ENCODE measurements at places on chromosomes 4 and X. TPM values are rescaled to one million over a fixed set of nuclear protein-coding genes. Genes with fewer than 3 reads are reported as not detected.
A peak's percentile ranks its signal among the peaks of the same experiment; 100 is the strongest.

PAGE2 gene
- total RNA-seq = not detected

MAGEE1 gene
- 7.9 TPM for total RNA-seq

FAM149A gene
- total RNA-seq = 13.6 TPM

ALAS2 gene
- total RNA-seq = not detected

PLP1 gene
- 0.11 TPM for total RNA-seq

DNA sequence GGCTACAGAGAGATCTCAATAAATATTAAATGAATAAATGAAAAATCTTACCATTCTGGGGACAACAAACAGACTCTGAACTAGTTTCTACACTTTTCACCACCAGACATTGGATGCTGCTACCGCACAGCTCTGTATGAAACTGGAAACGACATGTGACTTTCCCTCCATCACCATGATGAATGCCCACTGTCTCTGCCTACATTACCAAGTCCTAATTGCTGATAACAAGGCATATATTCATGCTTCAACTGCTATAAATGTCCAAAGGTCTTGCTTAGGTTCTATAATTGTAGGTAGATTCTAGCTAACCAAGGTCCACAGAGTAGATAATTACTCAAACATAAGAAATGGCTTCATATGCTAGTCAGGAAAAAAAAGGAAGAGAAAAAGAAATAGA, 399.4 kb upstream of the ADGRL3 start:
- no peaks in the 10 kb centered on the region for H3K36me3 ChIP-seq
- no peak for DNase-seq
- H3K27ac ChIP-seq = no peak overlapping the region
- no peak overlapping the region for H3K4me3 ChIP-seq
- no peaks in the 10 kb centered on the region for H3K27me3 ChIP-seq

- H3K4me1 ChIP-seq = peaks cover 26% of the 10 kb centered on the region
- peak overlapping the region; percentile 94 for H3K4me3 ChIP-seq
- H3K36me3 ChIP-seq = peaks cover 7% of the 10 kb centered on the region
- no peak for DNase-seq
- no peaks in the 10 kb centered on the region for H3K27me3 ChIP-seq
- H3K27ac ChIP-seq = peak overlapping the region; percentile 89
These were observed 704 bp upstream of the SEPSECS start for GRCh38 chr4:25160714-25161592.

DNA sequence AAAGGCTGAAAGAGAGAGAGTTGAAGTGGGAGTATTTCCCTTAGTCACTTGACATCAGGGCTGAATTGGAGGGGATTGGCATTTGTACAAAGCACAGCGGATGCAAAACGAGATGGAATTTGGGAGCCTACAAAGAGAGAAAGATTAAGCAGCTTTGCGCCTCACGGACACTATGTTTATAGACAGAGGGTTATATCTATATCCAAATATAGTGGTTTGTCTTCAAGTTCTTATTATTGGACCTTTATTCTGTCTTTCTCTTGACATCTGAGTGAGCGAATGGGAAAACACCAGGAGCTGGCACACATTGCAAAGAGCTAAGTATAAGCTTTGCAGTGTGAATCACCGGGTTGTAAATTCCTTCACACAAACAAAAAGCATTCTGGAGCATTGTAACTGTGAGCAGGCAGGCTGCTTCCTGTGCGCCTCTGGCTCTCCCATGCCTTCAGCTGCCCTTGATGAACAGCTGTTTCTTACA, 500.2 kb downstream of the STIM2 start:
- H3K4me1 ChIP-seq = no peaks in the 10 kb centered on the region
- H3K4me3 ChIP-seq = no peak overlapping the region
- H3K36me3 ChIP-seq = no peaks in the 10 kb centered on the region
- no peak overlapping the region for H3K27ac ChIP-seq

GRCh38 chr4:144360146-144360793, 219.8 kb upstream of the GYPA start:
- H3K4me1 ChIP-seq = peaks cover 39% of the 10 kb centered on the region
- H3K27me3 ChIP-seq = peaks cover 29% of the 10 kb centered on the region
- H3K4me3 ChIP-seq = no peak overlapping the region
- no peak overlapping the region for H3K27ac ChIP-seq
- no peak for DNase-seq
- H3K36me3 ChIP-seq = no peaks in the 10 kb centered on the region

DNA sequence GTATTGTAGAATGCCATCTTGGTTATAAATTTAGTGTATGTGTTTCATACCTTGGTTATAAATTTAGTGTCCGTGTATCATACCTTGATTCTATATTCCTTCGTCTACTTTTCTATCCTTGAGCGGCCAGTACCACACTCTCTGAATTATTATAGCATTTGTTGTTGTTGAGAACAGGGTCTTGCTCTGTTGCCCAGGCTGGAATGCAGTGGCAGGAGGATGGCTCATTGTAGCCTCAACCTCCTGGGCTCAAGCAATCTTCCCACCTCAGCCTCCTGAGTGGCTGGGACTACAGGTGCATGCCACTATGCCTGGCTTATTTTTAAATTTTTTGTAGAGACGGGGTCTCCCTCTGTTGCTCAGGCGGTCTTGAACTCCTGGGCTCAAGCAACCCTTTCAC, 50.1 kb downstream of the FAM193A start:
- peaks cover 4% of the 10 kb centered on the region for H3K36me3 ChIP-seq
- no peaks in the 10 kb centered on the region for H3K27me3 ChIP-seq
- no peak overlapping the region for H3K4me3 ChIP-seq
- DNase-seq = no peak
- no peak overlapping the region for H3K27ac ChIP-seq

DNA sequence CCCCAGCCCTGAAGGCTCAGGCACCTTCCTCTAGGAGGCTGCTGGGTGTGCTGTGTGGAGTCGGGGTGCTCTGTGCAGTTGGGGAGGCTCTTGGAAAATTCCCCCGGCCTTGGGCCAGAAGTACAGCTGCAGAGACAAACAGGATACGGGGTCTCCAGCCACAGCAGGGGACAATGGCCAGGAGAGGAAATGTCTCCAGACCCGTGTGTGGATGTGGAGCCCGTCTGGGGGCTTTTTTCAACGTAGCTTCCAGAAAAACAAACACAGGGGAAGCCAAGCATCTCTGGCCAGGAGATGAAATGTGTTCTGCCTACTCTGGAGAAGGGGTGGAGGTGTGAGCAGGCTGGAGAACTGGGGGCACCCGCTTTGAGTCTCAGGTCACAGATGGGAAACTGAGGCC, 3.7 kb upstream of the SH3TC1 start:
- H3K4me1 ChIP-seq = peaks cover 35% of the 10 kb centered on the region
- H3K4me3 ChIP-seq = no peak overlapping the region
- no peaks in the 10 kb centered on the region for H3K36me3 ChIP-seq
- H3K27me3 ChIP-seq = no peaks in the 10 kb centered on the region
- no peak overlapping the region for H3K27ac ChIP-seq

GRCh38 chr4:136342666-136343065, 1189.6 kb downstream of the PCDH18 start:
- peaks cover 21% of the 10 kb centered on the region for H3K27me3 ChIP-seq
- no peak overlapping the region for H3K27ac ChIP-seq
- H3K4me1 ChIP-seq = no peaks in the 10 kb centered on the region
- DNase-seq = no peak
- H3K36me3 ChIP-seq = no peaks in the 10 kb centered on the region
- H3K4me3 ChIP-seq = no peak overlapping the region

DNA sequence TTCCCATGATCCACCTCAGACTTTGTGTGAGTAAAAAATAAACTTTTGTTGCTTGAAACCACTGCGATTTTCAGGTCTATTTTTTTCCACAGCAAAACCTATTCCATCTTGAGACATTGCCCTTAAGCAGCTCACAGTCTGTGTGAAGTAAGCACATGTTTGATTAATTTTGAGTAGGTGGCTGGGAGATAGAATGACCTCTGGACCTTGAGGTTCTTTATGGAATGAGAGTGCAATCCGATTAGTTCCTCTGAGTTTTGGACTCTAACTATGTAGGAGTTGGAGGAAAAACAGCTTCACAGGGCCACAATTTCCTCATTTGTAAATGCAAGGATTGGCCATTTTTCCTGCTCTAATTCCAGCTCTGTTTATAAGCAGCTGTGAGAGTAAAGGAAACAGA, 234.1 kb upstream of the IGFBP7 start:
- H3K4me3 ChIP-seq = no peak overlapping the region
- no peaks in the 10 kb centered on the region for H3K4me1 ChIP-seq
- no peak overlapping the region for H3K27ac ChIP-seq
- DNase-seq = no peak

DNA sequence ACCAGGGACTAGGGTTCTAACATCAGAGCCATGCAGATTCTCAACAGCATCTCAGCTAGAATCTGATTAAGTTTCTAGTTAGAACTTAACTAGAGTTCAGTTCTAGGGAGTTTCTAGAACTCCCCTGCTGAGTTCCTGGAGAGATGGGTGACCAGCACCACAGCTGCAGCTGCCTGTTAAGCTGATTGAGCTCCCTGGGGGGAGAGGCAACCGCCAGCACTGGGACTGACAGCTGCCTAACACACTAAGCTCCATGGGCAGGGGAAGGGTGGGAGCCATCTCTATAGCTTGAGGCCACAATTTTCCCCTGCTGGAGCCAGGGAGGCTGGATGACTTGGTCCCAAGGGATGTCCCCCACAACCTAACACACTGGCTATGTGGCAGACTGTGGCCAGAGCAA, 84.2 kb downstream of the CHIC1 start:
- peaks cover 28% of the 10 kb centered on the region for H3K36me3 ChIP-seq
- H3K27me3 ChIP-seq = no peaks in the 10 kb centered on the region
- DNase-seq = no peak
- no peak overlapping the region for H3K4me3 ChIP-seq

DNA sequence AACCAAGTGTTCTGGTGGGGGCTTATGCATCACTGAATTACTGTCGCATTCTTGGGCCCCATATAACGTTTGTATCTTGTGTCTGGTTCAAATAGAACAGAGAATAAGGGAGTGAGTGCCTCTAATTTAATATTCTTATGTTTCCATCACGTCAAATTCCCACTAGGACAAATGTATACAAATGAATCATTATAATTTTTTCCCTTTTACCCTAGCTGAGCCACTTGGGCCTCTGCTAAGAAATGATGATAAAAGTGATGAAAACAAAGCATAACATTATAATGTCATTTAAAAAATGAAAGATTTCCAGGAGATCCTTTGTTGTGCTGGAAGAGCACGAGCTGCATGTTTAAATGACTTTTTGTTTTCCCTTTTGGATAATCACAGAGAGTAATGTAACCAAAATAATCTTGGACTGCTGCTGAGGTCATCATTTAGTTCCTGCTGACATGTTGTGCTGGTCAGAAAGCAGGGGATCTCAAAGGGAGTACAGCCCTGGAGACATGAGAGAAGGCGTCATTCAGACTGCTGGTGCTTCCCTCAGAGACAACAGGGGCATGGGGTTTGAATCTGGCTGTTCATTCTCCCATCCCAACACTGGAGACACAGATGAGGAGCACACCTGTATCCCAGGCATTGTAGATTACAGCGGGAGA, 105.1 kb upstream of the SCOC start:
- no peaks in the 10 kb centered on the region for H3K36me3 ChIP-seq
- H3K27ac ChIP-seq = peak overlapping the region; percentile 91
- peaks cover 24% of the 10 kb centered on the region for H3K4me1 ChIP-seq
- peaks cover 3% of the 10 kb centered on the region for H3K27me3 ChIP-seq
- H3K4me3 ChIP-seq = no peak overlapping the region

DNA sequence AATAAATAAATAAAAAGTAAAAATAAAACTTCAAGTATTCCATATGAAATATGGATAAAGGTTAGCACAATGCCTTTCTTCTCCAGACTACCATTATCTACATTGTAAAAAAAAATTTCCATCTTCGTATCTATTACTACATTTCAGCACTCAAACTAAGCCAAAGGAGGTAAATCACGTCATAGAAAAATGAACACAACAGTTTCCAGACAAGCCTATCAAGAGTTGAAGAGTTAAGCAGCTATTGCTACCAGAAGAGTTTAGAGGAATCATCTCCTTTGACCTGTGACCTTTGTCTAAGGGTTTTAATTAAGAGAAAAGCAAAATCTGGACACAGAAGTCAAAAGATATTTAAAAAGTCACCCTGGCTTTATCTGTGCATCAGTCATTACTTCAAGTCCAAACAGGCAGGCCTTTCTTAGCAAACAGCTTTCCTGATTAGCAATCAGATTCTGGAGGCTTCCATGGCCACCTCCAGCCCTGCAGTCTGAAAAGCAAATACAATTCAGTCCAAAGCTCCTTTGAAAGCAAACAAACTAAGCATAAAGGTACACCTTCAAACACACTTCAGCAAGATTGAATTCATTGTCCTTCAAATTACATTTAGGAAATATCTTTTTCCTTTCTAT, 82.2 kb downstream of the APBB2 start:
- H3K36me3 ChIP-seq = peaks cover under 1% of the 10 kb centered on the region
- no peak overlapping the region for H3K4me3 ChIP-seq
- H3K27me3 ChIP-seq = no peaks in the 10 kb centered on the region

DNA sequence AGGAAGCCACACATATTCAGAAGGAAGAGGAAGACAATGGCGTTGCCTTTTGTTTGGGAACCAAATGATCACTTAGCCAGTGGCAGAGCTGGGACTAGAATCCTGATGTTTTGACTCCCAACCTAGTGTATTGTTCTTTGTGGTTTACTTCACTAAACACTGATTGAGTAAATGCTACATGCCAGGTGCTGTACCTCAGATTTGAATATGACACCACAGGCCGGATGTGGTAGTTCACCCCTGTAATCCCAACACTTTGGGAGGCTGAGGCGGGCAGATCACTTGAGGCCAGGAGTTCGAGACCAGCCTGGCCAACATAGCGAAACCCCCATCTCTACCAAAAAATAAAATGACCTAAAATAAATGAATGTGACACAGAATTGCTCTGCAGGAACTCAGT, 8.4 kb downstream of the NDUFA1 start:
- no peak overlapping the region for H3K27ac ChIP-seq
- peaks cover 9% of the 10 kb centered on the region for H3K36me3 ChIP-seq
- no peaks in the 10 kb centered on the region for H3K4me1 ChIP-seq
- H3K27me3 ChIP-seq = no peaks in the 10 kb centered on the region

DNA sequence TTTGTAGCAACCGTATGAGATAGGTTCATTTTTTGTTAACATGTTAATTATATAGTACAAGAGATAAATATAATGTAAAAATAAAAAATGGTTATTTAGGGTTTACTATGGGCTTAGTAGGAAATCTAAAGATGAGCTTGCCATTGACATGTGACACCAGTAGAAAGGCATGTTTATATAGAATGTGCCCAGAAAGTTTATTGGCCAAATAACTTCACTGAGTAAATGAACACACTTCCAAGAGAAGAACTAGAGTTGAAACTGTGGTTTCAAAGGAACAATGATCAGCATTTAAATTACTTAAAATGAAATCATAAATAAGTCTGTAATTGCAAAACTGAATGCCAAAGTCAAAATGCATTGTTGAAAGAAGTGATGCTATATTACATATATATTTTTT, 503.3 kb downstream of the STPG2 start:
- peaks cover 1% of the 10 kb centered on the region for H3K36me3 ChIP-seq
- DNase-seq = no peak
- H3K4me3 ChIP-seq = no peak overlapping the region
- H3K4me1 ChIP-seq = peaks cover 4% of the 10 kb centered on the region
- H3K27me3 ChIP-seq = no peaks in the 10 kb centered on the region

DNA sequence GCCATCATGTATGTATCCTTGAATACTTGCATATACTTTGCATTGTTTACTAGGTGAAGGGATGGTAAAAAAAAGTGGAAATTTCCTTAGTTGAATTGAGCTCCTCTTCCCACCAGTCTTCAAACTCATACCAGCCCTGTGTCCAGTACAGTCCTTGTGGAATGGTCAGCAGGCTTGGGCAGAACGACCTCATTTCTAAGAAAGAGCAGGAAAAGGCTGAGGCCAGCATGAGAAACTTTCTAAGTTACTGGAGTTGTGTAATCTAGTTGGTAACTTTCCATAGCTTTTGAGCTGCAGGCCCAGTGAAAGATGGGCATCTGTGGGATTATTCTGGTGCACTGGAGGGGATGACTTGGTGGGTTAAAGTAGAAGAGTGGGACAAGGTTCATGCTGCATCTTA, 87.6 kb downstream of the DCUN1D4 start:
- H3K27ac ChIP-seq = no peak overlapping the region
- no peak overlapping the region for H3K4me3 ChIP-seq
- no peaks in the 10 kb centered on the region for H3K4me1 ChIP-seq
- H3K27me3 ChIP-seq = peaks cover 3% of the 10 kb centered on the region
- no peak for DNase-seq
